Liver (tissue), 10 donors: ENCODE measurements at places on chromosomes 5 and 9. TPM values are rescaled to one million over a fixed set of nuclear protein-coding genes. Genes with fewer than 3 reads are reported as not detected.

The FOXE1 gene
- polyA plus RNA-seq, result not detected

GRCh38 chr5:148457183-148457620, 73.4 kb downstream of the FBXO38 start:
- no peak for DNase-seq

GRCh38 chr5:7250004-7250403, 145.9 kb upstream of the ADCY2 start:
- no peak for DNase-seq

DNA sequence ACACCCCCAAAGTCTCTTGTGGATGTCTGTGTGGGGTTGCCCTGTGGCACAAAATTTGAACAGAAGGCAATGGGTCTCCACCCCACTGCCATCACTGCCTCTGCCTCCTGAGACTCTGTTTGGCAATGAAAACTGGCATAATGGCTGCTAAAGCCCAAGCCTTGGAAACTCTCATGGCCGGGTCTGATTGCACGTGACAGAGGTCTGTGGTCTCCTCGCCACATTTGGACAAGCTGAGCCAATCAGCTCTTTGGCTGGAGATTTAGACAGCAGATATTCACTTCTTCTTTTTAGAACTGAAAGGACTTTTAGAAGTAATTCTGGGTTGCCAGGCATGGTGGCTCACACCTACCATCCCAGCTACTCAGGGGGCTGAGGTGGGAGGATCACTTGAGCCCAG, 5.5 kb downstream of the GGTA1 start:
- no peak for DNase-seq

GRCh38 chr5:156376751-156377150, 49.8 kb downstream of the SGCD start:
- no peak for DNase-seq

DNA sequence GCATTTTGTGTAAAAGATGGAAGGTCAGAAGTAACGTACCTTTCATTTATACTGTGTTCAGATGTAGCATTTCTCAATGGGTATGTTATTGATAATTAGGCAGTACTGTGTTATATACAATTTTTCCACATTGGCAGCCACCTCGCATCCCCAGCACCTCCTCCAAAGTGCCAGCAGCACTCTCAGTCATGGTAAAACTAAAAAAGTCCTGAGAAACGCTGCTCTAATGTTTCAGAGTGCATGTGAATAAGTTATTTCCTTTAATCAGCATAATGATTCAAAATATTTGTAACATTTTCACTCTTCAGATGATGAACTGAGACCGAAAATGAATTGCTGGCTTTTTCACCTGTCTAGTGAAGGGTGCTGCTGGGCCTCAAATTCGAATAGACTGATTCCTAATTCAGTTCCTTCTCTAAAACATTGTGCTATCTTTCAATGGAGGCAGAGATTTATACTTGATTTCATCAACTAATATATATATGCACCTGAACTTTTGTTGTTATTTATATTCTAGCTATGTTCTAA, 79.9 kb upstream of the ANKRD55 start:
- no peak for DNase-seq

- DNase-seq, result no peak
Observed at GRCh38 chr5:168315416-168316138, 24.1 kb downstream of the WWC1 start.

- no peak for DNase-seq
Observed at GRCh38 chr9:133979921-133980863, 11.9 kb downstream of the VAV2 start.

The C5orf58 gene
- polyA plus RNA-seq, result 0.64 TPM

The SLC36A3 gene
- polyA plus RNA-seq, result not detected

DNA sequence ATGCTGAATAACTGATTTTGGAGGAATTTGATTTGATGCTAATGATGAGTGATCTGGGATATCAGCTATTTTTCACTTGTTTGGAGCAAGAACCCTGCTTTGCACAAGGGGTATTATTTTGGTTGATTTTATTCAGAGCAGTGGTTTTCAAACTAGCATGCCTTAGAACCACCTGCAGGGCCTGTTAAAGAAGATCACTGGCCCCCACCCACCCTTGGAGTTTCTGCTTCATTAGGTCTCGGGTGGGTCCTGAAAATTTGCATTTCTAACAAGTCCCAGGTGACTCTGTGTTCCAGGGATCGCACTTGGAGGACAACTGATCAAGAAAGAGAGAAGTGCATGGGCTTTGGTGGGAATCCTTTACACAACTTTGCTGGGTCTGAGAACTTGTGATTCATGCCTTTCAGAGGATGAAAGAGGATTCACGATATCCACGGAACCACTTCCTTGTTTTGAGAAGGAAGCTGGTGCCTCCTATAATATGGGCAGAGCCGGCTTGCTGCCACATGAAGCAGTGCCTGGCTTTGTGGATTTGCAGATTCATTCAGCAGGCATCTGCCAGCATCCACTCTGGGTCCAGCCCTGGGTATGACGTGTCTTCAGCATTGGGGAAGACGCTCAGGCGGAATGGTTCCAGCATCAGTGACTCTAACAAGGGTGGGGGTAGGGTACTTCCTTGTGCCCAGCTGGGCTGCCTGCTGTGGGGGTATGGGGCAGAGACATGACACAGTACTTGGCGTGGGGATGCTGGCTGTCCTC, 106.6 kb upstream of the PITX1 start:
- DNase-seq, result no peak

GRCh38 chr5:73654171-73654811, 28.3 kb downstream of the ARHGEF28 start:
- no peak for DNase-seq

DNA sequence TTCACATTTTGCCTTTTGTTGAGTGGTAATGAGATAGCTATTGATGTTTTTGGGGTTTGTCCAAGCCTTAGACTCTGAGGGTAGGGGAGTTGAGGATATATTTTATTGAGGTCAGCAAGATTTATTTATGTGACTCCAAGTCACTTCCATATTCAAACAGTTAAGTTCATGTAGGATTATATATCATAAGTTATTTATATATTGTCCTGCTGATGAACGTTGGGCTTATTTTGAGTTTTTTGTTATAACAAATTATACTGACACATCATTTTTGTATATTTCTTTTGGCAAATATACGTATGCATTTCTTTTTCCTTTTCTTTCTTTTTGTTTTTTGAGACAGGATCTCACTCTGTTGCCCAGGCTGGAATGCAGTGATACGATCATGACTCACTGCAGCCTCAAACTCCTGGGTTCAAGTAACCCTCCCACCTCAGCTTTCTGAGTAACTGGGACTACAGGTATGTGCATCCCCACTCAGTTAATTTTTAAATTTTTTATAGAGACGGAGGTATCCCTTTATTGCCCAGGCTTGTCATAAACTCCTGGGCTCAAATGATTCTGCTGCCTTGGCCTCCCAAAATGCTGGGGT, 23.5 kb upstream of the IL12B start:
- DNase-seq, result no peak

- no peak for DNase-seq
Observed at GRCh38 chr5:9105851-9106250, 440.0 kb downstream of the SEMA5A start.

DNA sequence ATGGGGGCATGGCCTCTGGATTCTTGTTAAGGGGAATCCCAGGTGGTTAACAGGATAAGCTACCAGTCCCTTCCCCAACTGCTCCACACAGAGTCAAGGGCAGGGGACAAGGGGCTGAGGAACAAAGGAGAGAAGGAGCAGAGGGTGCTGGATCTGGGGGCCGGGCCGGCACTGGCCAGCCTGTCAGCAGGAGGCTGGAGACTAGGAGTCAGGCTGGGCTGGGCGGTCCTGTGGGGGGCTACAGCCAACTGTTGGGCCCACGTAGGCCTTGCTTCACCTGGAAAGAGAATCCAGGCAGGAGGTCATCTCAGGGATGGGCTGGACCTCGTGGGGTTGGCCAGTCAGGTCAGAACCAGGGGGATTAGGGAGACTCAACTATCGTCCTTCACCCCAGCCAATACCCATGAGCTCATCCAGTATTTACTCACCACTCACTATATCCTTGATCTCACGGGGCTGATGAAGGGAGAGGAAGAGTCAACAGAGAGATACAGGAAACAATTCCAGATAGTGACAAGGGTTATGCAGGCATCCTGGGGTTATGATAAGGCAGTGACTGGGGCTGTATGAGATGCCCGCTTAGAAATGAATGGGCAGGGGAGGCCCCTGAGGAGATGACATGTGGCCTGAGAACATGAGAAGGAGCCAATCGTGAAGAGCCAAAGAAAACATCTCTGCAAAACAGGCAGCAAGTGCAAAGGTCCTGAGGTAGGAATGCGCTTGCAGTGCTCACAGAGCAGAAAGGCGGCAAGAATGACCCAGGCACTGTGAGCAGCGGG, 47.9 kb upstream of the SLC25A51 start:
- no peak for DNase-seq

The IFNW1 gene
- not detected for polyA plus RNA-seq

The RNF183 gene
- polyA plus RNA-seq, result not detected

- no peak for DNase-seq
Observed at GRCh38 chr5:21181609-21182125, 1193.7 kb upstream of the CDH18 start.

GRCh38 chr9:113477661-113478060, 14.1 kb downstream of the RGS3 start:
- no peak for DNase-seq

GRCh38 chr5:170525470-170526211, 21.8 kb downstream of the KCNIP1 start:
- no peak for DNase-seq

GRCh38 chr9:124721109-124721906, 49.8 kb downstream of the NR6A1 start:
- no peak for DNase-seq

DNA sequence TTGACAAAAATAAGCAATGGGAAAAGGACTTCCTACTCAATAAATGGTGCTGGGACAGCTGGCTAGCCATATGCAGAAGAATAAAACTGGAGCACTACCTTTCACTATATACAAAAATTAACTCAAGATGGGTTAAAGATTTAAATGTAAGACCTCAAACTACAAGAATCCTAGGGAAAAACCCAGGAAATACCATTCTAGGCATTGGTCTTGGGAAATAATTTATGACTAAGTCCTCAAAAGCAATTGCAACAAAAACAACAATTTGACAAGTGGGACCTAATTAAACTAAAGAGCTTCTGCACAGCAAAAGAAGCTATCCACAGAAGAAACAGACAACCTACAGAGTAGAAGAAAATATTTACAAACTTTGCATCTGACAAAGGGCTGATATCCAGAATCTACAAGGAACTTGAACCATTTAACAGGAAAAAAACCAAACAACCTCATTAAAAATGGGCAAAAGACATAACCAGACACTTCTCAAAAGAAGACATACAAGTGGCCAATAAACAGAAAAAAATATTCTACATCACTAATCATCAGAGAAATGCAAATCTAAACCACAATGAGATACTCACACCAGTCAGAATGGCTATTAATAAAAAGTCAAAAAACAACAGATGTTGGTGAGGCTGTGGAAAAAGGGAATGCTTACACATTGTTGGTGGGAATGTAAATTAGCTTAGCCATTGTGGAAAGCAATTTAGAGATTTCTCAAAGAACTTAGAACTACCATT, 75.2 kb upstream of the CPEB4 start:
- no peak for DNase-seq

DNA sequence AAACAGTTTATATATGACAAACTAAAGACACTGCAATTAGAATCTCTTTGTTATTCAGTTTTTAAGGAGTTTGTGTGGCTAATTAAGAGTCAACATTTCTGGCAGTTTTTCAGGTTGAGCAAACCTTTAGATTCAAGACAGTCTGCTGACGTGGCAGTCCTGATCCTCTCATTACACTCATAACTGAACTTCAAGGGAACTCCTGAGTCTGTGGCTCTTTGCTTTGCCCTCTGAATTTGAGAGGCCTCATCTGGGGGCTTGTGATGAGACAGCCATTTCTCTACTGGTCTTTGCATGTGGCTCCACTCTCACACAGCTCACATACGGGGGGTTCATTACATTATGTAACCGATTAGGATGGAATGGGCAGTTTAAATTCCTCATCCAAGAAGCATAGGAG, 182.9 kb upstream of the MEF2C start:
- DNase-seq, result no peak

The ZFP2 gene
- 0.47 TPM for polyA plus RNA-seq

The GABRP gene
- polyA plus RNA-seq, result 0.17 TPM

GRCh38 chr5:178267876-178268275, 35.3 kb upstream of the PHYKPL start:
- no peak for DNase-seq

DNA sequence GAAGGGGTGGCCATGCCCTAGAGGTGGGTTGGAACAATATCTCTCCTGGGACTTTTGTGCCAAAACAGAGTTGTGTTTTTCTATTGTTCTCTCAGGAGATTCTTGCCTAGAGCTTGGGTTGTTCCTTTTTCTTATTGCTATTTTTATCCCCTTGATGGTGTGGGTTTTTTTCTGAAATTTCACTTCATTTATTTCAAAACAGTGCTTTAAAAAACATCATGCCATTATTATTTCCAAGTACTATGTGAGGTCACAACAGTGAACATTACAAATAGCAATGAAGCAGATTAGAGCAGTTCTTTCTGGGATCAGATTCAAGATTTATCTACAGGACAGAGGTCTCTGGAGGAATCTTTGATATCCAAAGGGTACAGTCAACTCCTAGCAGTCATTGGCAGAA, 76.6 kb downstream of the ACTBL2 start:
- no peak for DNase-seq

DNA sequence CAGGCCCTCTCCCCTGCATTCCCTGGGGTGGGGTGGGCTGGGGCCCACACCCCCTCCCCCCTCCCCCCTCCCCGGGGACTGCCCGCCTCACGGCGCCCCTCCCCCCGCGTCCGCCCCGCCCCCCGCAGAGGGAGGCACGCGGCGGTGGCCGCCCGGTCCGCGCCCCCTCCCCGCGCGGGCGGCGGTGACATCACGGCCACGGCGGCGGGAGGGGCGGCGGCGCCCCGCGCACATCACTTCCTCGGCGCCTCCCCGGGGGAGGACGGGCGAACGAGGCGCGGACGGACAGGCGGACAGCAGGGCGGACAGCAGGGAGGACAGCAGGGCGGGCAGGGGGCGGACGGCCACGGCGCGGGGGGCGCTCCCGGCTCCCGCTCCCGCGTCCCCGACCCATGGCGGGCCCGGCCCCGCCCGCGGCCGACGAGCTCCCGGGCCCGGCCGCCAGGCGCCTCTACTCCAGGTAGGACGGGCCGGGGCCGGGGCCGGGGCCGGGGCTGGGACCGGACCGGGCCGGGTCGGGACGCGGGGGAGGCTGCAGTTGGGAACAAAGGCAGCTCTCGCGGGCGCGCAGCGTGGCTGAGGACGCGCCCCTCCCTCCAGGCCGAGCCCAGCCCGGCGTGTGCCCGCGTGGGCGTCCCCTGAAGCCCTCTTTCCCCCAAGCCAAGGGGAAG, at the start of gene GPSM1:
GPSM1 (plus strand) TSS at position 236 of the 671 bp plus-strand sequence; CDS start at position 393, 157 bp downstream.
- DNase-seq, result no peak

DNA sequence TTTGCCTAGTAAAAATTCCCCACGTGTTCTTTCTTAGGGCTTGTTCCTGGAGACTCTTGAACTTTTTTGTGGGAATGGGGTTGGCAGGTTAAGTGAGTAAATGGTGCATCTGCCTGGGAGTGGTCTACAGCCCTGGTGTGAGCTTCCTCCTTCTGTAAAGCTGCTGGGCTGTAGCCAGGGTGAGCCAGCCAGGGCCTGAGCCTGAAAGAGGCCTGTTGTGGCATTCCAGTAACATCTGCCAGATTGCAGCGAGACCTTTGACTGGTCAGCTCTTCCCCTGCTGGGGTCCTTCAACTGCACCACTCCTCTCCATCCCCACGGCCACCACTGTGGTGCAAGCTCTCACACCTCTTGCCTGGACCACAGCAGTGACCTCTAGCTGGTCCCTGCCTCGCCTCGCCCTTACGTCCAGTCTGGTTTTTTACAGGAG, 47.5 kb downstream of the SLC22A5 start:
- no peak for DNase-seq
